ENCODE measurements at places on chromosomes 4 and X. TPM values are rescaled to one million over a fixed set of nuclear protein-coding genes. Genes with fewer than 3 reads are reported as not detected.

Gene RTL5
- 3.6 TPM for total RNA-seq

Gene MSX1
- total RNA-seq = 1.5 TPM

Gene NMU
- total RNA-seq = 1.2 TPM

Gene DDX60
- total RNA-seq = 7.9 TPM

Gene QRFPR
- total RNA-seq = 1.1 TPM

Gene CRLF2
- total RNA-seq = not detected

Gene CDKL2
- total RNA-seq = 0.22 TPM

Gene MAGEA10
- not detected for total RNA-seq

Data from muscle of leg (tissue), 16 donors.